ENCODE measurements at places on chromosomes 3 and 15.

GRCh38 chr3:1356101-1356500, 263.3 kb downstream of the CNTN6 start:
- DNase-seq: no peak

DNA sequence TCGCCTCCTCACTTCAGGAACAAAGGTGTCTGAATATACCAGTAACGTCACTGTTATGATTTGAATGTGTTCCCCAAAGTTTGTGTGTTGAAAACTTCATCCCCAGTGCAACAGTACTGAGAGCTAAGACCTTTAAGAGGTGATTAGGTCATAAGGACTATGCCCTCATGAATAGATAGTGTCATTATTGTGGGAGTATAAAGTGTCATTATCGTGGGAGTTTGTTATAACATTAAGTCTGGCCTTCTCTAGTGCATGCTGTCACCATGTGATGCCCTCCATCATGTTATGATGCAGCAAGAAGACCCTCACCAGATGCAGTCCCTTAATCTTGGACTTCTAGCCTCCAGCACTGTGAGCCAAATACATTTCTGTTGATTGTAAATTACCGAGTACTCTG, 53.7 kb upstream of the TLE3 start:
- no peak for DNase-seq

- DNase-seq: no peak
Measured at GRCh38 chr3:145639003-145639606, 521.9 kb downstream of the PLOD2 start.

- DNase-seq: no peak
Measured at GRCh38 chr3:126448893-126449180, 26.9 kb downstream of the ZXDC start.

GRCh38 chr3:195162816-195163215, 108.1 kb downstream of the XXYLT1 start:
- no peak for DNase-seq

DNA sequence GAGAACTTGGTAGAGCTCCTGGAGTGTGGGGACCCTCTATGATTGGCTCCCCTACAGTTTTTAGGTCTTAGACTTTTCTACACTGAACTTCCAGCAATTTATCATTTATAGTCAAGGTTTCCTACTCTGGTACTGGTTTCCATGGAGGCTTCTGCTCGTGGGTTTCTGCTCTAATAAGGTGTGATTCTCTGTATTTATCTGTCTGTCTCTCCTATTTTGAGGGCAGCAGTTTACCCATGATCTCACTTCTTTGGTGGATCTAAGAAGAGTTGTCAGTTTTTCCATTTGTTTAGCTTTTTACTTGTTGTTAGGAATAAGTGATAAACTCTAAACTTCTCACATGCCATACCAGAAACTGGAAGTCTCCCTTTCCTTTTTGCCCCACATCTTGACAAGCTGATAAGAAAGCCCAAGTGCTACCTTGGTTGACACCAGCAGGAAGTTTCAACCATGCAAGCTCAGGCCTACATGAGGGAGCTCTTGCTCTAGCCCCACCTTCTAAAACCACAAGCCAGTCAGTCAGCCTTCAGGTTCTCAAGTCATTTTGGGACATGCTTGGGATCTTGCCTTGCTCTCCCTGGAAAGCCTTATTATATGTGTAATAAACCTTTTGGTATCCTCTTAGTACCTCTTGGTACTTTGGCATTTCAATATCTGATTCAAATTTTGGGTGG, 10.0 kb downstream of the TIMMDC1 start:
- no peak for DNase-seq

DNA sequence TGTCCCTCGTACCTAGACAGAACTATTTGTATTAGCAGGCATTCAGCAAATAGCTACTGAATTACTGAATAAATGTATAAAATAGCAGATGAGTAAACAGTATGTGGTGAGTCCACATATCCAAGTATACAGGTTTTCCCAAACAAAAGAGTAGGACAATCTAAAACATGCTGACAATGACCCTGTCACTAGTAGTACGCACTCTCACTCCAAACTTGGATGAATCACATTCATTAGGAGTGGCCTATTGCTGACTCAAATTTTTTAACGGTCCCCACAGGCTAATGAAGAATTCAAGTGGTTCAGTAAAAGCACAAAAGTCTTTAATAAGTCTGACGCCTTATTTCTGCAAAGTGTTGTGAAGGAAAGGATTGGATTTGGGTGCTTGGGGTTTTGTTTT, 449.3 kb upstream of the THBS1 start:
- DNase-seq: no peak

GRCh38 chr3:28226020-28226419, 15.4 kb upstream of the CMC1 start:
- DNase-seq: no peak

- peak; percentile 36 for DNase-seq
Measured at GRCh38 chr3:122415104-122415744, 638 bp downstream of the WDR5B start.

- peak; percentile 48 for DNase-seq
Measured at GRCh38 chr3:46378426-46378942, 7.7 kb downstream of the CCR5 start.

DNA sequence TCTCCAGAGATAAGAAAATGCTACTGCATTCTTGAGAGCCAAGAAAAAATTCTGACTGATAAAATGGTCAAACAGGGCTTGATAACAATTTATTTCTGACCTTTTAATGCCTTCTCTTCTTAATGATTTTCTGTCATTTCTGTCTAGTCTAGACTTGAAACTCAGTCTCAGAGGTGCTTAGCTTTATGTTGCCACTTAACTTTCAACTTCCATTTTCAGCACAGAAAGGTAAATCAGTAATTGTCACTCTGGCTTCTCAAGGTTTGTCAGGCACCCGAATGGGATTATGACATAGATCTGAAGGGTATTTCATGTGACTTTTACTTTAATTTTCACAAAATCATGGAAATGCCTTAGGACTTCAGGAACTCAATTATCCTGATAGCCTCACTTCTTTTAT, 155.4 kb upstream of the GBE1 start:
- DNase-seq: no peak

GRCh38 chr3:113297287-113297686, 85.9 kb downstream of the BOC start:
- no peak for DNase-seq

GRCh38 chr3:195448205-195448875, 5.5 kb upstream of the ACAP2 start:
- no peak for DNase-seq

DNA sequence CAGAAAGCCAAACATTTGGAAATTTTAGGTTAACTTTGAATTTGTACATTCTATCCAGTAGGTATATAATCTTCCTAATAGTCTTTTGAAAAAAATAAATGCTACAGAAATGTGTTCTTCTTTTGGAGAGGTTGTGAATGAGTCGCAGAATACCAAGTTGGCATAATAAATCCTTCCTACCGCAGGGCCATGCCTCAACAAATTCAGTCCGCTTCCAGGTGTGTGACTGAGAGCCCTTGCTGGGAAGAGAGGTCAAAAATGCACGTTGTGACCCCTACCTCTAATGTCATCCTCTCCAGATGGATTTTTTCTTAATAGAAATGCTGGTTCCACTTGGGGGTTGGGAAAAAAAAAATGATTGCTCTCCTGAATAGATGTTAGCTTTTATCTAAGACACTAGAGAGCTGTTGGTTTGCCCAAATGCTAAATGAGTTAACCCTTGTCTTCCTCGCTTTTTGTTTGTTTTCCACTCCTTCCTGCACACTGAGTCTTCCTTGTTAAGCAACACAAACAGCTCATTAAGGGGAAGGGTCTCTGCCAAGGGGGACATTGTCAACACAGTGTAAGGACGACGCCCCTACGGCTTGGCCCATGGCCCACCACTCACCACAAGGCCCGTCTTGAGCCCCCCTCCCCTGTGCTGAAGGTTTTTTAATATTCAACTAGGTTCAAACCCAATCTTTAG, 33.9 kb downstream of the RLBP1 start:
- no peak for DNase-seq

DNA sequence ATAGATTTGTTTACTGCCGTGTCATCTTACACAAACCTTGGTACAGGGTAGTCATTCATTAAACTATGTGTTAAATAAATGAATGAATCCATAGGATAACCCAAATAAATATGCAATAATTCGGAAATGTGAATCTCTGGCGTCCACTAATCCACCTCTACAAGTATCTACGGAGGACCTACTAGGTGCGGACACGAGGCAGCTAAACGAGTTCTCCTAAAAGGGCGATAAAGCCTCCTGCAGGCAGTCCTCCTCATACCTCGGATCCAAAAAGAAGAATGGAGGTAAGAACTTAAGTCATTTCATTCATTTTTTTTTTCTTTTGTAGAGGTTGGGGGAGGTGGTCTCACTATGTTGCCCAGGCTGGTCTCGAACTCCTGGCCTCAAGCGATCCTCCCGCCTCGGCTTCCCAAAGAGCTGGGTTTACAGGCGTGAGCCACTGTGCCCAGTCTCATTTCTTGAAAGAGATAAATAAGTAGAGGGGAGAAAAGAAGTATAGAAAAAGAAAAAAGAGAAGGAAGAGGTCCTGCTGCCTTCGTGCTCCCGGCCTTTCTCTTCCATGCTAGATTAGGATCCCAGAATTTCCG, 706 bp upstream of the RPL35A start:
- no peak for DNase-seq

DNA sequence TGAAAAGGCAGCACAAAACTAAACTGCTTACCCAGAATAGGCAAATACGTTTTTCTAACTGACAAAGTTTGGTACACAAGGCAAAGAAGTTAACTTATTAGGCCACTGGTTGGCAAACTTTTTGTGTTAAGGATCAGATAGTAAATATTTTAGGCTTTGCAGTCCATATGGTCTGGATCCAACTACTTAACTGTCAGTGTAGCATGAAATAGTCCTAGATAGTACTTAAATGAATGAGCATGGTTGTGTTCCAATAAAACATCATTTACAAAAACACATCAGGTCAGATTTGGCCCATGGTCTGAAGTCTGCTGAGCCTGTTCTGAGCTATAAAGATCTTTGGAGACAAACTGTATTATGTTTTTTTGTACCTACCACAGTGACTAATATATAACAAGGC, 136.9 kb downstream of the PCCB start:
- DNase-seq: no peak

- no peak for DNase-seq
Measured at GRCh38 chr3:154684440-154684839, 254.4 kb upstream of the GPR149 start.

- no peak for DNase-seq
Measured at GRCh38 chr3:73294537-73294936, 233.1 kb downstream of the EBLN2 start.

DNA sequence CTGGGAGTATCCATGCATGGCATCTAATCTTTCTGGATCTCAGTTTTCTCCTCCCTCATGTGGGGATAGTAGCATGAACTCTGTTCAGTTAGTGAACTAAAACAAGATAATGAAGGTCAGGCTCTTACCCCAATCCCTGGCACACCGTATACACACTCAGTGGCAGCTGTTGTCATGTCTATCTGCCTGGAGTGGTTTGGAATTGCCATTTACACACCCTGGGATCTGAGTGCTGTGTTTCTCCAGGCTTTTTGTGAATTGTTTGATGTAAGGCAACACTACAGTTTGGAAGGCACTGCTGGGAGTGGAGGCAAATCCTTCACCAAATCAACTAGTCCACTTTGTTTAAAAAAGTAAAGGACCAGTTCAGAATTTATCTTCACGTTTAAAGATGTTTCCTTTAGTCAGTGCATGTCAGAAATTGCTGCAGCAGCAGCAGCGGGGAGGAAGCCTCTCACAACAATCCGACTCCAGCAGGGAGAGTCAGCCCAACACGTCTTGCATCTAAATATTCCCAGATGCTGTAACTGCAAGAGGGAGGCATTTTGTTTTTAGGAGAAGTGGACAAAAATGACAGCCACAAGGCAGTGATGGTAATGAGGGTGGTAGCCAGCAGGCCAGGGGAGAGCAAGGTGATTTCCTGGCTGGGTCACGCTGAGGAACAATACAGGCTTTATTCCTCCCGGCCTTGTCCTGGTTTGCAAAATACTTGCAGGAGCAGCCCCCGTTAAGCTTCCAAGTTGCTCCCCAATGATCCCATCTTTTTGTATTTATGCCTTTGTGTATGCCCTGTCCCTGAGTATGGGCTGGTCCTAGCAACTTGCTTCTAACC, 128.5 kb upstream of the LRIG1 start:
- DNase-seq: no peak

GRCh38 chr3:88509582-88509981, 359.8 kb downstream of the C3orf38 start:
- no peak for DNase-seq
